Mucosa of descending colon (tissue), 3 donors: ENCODE measurements at places on chromosomes 16 and 17. TPM values are rescaled to one million over a fixed set of nuclear protein-coding genes. Genes with fewer than 3 reads are reported as not detected.

Gene ASGR1
- total RNA-seq, result 1.6 TPM

Gene RRAD
- 11.6 TPM for total RNA-seq

Gene MPO
- total RNA-seq, result not detected

Gene WNT9B
- not detected for total RNA-seq

Gene MYH13
- total RNA-seq, result not detected

Gene HAPSTR1
- total RNA-seq, result 56.0 TPM

Gene LGALS9B
- total RNA-seq, result 26.6 TPM

Gene HSPB9
- total RNA-seq, result not detected

Gene MFSD11
- 31.2 TPM for total RNA-seq

Gene LYRM9
- 4.7 TPM for total RNA-seq

Gene CHST5
- total RNA-seq, result 105 TPM

Gene MYH4
- total RNA-seq, result not detected

Gene ZNF624
- 4.5 TPM for total RNA-seq

Gene CLEC16A
- total RNA-seq, result 30.3 TPM

Gene PABPN1L
- not detected for total RNA-seq

Gene TAT
- total RNA-seq, result 1.9 TPM

Gene SCARF1
- total RNA-seq, result 13.1 TPM

Gene TBC1D3C
- total RNA-seq, result not detected

Gene SPSB3
- total RNA-seq, result 39.7 TPM

Gene CHAD
- total RNA-seq, result 4.6 TPM

Gene TEX14
- total RNA-seq, result 0.28 TPM

Gene TP53TG3B
- not detected for total RNA-seq

Gene CCL14
- 7.2 TPM for total RNA-seq

Gene MILR1
- 4.6 TPM for total RNA-seq

Gene SLC16A13
- total RNA-seq, result 7.3 TPM

Gene ENPP7
- total RNA-seq, result not detected

Gene MGRN1
- total RNA-seq, result 72.3 TPM

Gene TBC1D26
- not detected for total RNA-seq

Gene KRT222
- 0.43 TPM for total RNA-seq

Gene TBC1D16
- 22.1 TPM for total RNA-seq

Gene TBX2
- total RNA-seq, result 8.2 TPM

Gene ALDOC
- 25.4 TPM for total RNA-seq
